ENCODE measurements at places on chromosomes 5 and 9.

- DNase-seq, result no peak
These were observed 14.6 kb downstream of the CLPTM1L start for GRCh38 chr5:1330146-1330846.

- DNase-seq, result no peak
These were observed 1.3 kb downstream of the SEC16A start for GRCh38 chr9:136481558-136481957.

GRCh38 chr5:131854134-131854533 is 57.3 kb upstream of the FNIP1 start:
- DNase-seq, result no peak

DNA sequence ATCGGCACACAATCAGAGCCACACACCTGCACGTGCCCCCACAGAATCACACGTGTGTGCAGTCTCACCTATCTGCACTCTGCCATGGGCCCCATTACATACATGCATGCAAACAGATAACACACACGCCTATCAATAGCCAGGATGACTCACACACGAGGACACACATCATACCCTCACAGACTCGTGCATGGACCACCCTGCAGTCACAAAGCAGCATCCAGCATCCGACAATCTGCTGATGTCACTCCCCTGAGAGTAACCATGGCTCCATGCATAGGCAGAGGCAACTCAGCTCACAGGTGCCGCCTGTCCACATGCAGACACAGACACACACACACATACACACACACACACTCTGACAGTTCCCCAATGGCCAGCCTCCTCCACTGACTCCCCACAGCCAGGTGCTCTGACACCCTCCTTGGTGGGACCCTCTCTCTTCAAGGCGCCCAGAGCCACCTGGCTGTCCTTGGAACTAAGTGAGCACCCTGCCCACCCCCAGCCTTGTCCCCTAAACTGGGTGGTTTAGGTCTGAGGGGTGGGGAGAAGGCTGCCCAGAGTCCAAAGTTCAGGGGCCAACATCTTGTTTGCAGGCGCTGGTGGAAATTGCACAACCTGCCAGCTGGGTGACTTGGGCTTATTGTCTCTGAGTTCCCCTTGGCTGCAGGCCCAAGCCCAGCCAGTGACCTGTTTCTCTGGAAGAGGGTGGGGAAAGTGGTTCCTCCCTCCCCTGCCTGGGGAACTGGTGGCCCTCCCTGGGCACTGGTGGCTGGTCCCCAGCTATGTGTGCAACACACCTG is 34.6 kb upstream of the NEK6 start:
- DNase-seq, result no peak

- DNase-seq, result no peak
These were observed 27.1 kb upstream of the SEMA4D start for GRCh38 chr9:89524963-89525362.

GRCh38 chr9:114202396-114202795 is 47.1 kb downstream of the COL27A1 start:
- DNase-seq, result no peak

GRCh38 chr5:141492168-141492885 is 3.4 kb downstream of the PCDHGC5 start:
- no peak for DNase-seq

DNA sequence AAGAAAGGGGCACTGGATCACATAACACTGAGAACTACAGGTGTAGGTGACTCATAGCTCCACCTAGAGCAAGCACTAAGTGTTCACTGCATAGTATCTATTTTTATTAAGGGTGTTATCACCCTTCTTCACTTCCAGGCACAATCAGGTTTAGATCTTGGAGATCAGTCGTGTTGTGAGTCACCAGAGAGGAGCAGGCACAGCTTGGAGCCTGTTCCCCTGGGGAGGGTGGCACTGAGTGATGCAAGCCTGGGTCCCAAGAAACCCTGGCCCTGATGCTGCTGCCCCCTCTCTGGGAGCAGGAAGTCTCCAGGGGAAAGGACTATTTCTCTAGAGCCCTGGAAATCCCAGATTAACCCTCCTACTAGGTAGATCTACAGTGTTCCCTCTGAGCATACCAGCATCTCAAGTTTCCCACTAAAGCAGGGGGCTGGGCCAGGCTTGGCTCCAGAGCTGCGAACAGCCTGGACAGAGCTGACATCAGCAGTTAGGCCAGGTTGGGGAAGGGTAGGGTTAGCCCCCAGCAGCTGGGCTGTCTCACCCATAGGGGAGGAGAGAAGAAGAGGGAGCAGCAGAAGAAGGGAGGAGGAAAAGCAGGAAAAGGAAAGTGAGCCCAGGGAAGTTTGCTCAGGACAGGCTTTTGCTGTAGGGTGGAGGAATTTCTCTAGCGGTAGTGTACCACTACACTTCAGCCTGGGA is 28.1 kb upstream of the SPINK4 start:
- DNase-seq, result no peak

DNA sequence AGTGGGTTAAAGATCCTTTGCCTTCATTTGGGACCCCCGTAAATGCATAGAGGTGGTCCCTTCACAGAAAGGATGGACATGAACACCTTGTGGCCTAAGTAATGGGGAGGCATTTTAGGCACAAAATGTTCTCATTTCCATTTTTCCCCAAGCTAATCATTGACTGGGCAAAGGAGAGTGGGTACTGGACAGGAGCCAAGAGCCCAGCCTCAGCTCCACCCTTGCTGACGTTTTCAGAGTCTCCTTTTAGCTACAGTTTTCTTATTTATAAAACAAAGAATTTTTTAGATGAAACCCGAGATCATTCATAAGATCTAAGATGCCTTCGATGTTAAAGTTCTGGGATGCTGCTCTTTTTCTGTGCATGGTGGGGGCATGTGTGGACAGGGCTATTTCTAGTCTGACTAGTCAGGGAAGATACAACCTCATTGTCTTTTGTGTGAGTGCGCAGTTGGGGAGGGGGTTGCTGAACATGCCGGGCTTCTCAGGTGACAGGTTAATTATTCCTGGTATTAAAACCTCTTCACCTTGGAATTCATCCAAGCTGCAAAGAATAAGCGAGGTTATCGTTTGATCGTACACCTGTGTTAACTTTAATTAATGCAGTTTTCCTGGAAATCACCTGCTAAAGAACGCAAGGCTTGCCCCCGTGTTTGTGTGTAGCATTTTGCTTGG is 48.4 kb downstream of the ADAMTS16 start:
- DNase-seq, result no peak

GRCh38 chr9:98801969-98802371 is 5.5 kb upstream of the GALNT12 start:
- DNase-seq, result no peak

DNA sequence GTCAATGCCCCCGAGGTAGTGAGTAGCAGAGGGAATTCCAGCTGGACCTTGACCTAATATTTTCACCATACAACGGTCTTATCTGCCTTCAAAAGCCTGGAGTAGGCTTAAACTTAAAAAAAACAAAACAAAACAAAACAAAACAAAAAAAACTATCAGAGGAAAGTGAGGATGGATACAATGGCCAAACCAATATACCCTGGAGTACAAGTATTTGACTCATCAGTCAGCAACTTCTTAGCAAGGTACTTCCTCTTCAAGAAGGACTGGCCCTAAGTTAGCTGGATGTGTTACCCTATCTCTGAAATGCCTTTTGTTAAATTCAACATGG is 160.6 kb upstream of the GNA14 start:
- no peak for DNase-seq

DNA sequence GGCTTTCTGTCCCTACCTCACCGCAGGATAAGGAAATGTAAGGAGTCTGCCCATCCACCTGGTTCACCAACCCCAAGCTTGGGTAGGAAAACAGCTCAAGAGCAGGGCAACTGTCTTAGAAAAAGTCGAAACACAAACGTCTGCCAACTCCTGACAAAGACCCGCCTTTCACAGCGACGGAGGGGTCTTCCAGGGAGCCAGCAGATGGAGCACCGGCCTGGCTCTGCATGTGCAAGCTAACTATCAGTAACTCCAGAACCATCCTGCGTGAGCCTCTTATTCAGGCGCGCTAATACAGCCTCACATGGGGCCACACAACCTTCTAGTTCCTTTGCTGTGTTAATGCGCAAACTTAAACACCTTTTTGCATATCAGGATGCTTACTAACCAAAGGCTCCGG is 26.9 kb downstream of the CAMSAP1 start:
- DNase-seq, result no peak

DNA sequence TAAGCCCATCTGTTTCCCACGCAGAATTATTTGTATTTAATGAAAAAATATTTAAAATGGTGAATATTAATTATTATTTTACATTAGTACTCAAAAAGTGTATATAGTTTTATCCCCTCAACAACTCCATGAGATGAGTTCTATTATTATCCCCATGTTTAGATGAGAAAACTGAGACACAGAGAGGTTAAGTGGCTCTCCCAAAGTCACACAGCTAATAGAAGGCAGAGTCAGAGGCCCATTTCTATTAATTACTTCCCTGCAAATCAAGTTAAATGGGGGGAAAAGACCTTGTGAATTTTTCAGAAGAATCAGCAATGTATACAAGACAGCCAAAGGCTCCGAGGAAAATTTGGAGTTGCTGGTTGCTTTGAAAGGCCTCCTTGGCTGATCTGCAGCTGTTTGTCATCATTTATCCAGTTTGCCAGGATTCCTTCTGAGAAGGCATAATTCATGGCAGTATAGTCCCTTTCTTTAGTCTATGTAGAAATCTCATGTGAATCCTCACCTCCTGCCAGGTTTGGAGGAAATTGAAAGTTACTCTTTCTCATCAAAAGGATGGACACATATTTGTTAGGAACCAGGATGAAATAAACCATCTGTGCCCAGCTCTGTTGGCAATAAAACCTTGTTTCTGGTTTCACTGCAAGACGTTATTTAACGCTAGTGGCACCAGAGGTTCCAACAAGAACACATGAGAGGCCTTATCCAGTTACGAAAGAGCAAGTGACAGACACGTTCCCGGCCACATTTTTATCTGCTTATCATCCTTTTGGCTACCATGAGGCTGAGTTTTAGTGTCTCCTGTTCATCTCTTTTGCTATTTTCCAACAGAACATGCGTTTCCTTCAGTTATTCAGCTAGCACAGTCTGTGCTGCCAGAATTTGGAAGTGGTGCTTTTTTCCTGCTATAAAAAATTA is 621 bp downstream of the FYB1 start:
- no peak for DNase-seq

GRCh38 chr5:68182094-68182493 is 33.5 kb upstream of the PIK3R1 start:
- DNase-seq, result no peak

DNA sequence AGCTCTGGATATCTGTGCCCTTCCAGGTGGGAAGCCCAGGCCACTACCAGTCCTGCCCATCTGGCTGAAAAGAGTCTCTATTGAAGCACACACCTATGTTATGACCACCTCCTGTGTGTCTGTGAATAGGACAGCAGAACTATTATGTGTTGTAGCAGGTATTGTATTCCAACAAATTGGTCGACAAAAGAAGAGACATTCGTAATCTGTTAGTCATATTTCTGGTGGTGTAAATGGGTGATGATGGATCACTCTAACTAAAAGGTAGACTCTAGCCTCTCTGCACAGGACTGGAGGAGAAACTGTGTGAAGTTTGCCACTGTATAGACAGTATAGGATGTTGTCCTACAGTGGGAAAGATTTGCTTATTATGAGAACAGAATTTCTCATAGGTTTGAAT is 416.1 kb downstream of the TMEM38B start:
- no peak for DNase-seq

DNA sequence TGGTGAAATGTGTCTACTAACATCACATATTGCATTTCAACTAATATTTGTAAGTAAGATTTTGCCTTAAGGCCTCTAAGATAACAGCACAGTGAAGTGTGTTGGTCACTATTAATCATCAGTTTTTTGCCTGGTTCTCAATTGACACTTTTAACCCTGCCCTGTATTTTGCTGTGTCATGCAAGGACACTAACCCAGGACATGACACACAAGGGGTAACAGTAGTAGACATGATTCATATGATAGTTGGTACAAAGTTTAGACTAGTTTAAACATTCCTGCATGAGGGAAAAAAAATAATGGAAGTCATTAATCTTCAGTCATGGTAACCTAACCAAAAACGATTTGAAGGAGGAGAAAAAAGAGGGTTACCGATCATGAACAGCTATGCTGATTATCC is 207.0 kb downstream of the DEPDC1B start:
- DNase-seq, result no peak

GRCh38 chr5:122300374-122300773 is 11.7 kb upstream of the SNCAIP start:
- no peak for DNase-seq

GRCh38 chr9:127828262-127829031 is 25.8 kb downstream of the FPGS start:
- peak; percentile 45 for DNase-seq

GRCh38 chr5:45402804-45403455 is 293.2 kb downstream of the HCN1 start:
- DNase-seq, result no peak

GRCh38 chr5:52738095-52738506 is 49.6 kb upstream of the ITGA1 start:
- DNase-seq, result no peak

GRCh38 chr9:91162784-91163443 is 198.8 kb downstream of the AUH start:
- no peak for DNase-seq

GRCh38 chr5:81525690-81526089 is 131.8 kb upstream of the ACOT12 start:
- DNase-seq, result no peak

DNA sequence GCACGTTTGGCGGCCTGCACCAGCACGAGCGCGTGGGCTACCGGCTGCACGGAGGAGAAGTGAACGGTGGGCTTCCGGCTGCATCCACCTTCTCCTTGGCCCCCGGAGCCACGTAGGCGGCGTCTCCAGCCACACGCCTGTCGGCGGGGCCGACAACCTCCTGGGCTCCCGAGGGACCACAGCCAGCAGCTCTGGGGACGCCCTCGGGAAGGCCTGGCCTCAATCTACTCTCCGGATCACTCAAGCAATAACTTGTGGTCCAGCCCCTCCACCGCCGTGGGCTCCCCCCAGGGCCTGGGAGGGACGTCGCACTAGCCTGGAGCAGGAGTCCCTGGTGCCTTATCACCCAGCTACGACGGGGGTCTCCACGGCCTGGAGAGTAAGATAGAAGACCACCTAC is 73.7 kb downstream of the INSL6 start:
- no peak for DNase-seq

DNA sequence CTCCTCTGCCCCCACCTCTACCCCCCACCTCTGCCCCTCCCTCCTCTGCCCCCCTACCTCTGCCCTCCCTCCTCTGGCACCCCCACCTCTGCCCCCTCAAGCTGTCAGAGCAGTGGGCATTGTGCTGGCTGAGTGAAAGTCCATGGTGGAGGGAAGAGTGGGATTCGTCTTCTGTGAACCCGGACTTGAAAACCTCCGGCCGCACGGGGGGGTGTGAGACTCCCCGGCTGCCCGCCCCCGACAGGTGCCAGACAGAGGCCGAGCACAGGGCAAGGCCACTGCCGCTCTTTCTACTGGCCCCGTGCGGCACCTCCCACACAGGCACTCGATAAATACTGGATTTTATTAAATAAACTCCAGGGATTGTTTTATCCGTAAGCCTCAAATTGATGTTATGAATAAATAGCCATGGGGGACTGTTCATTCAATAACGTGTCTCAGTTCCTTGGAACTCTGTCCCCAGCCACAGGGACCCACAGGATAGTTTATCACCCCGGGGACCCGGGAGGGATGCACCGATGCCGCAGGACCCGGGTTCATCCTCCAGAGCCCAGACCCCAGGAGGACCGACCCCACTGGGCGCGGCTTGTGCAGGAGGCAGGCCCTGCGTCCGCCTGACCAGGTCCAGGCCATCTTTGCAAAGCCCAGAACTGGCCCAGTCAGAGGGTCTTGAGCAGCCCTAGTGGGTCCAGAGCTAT is 2.6 kb upstream of the QRFP start:
- DNase-seq, result no peak
